ENCODE measurements at places on chromosomes 7 and 10. TPM values are rescaled to one million over a fixed set of nuclear protein-coding genes. Genes with fewer than 3 reads are reported as not detected.
A peak's percentile ranks its signal among the peaks of the same experiment; 100 is the strongest.

The AKR1D1 gene
- not detected for total RNA-seq

The PAPOLB gene
- total RNA-seq = not detected

The TMEM176B gene
- total RNA-seq = not detected

The CNPY1 gene
- not detected for total RNA-seq

The CLDN4 gene
- total RNA-seq = not detected

DNA sequence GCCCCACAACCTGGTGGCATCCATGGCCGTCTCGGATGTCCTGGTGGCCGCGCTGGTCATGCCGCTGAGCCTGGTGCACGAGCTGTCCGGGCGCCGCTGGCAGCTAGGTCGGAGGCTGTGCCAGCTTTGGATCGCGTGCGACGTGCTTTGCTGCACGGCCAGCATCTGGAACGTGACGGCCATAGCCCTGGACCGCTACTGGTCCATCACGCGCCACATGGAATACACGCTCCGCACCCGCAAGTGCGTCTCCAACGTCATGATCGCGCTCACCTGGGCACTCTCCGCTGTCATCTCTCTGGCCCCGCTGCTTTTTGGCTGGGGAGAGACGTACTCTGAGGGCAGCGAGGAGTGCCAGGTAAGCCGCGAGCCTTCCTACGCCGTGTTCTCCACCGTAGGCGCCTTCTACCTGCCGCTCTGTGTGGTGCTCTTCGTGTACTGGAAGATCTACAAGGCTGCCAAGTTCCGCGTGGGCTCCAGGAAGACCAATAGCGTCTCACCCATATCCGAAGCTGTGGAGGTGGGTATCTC lies 1.1 kb downstream of the HTR5A start:
- no peaks in the 10 kb centered on the region for H3K4me1 ChIP-seq
- no peaks in the 10 kb centered on the region for H3K36me3 ChIP-seq
- H3K4me3 ChIP-seq = no peak overlapping the region
- H3K27ac ChIP-seq = no peak overlapping the region

DNA sequence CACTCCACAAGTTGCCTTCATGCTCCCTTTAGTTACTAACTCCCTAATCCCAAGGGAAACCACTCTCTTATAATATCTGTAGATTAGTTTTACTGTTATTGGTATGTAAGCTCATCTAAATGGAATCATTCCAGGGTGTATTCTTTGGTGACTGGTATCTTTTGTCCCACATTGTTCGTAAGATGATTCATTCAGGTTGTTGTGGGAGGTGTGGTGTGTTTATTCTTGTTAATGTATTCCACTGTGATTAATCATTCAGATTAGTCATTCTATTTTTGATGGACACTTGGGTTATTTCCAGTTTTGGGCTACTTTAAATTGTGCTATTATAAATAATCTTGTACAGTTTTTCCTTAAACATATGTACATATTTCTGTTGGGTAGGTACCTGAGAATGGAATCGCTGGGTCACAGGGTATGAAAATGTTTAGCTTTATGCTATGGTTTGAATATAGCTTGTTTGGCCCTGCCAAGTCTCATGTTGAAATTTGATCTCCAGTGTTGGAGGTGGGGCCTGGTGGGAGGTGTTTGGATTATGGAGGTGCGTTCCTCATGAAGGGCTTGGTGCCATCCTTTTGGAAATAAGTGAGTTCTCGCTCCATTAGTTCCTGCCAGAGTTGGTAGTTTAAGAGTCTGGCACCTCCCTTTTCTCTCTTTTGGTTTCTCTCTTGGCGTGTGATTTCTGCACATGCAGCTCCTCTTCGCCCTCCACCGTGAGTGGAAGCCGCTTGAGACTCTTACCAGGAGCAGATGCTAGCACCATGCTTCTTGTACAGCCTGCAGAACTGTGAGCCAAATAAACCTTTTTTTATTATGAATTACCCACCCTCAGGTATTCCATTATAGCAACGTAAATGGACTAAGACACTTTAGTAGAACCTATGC lies 13.8 kb downstream of the BTRC start:
- peaks cover 10% of the 10 kb centered on the region for H3K4me1 ChIP-seq
- no peak overlapping the region for H3K27ac ChIP-seq
- no peak overlapping the region for H3K4me3 ChIP-seq
- no peaks in the 10 kb centered on the region for H3K27me3 ChIP-seq
- H3K36me3 ChIP-seq = peaks cover 54% of the 10 kb centered on the region

GRCh38 chr7:79652619-79653018 lies 199.2 kb upstream of the MAGI2 start:
- H3K27me3 ChIP-seq = no peaks in the 10 kb centered on the region
- H3K27ac ChIP-seq = no peak overlapping the region
- no peak for DNase-seq
- H3K4me3 ChIP-seq = no peak overlapping the region

DNA sequence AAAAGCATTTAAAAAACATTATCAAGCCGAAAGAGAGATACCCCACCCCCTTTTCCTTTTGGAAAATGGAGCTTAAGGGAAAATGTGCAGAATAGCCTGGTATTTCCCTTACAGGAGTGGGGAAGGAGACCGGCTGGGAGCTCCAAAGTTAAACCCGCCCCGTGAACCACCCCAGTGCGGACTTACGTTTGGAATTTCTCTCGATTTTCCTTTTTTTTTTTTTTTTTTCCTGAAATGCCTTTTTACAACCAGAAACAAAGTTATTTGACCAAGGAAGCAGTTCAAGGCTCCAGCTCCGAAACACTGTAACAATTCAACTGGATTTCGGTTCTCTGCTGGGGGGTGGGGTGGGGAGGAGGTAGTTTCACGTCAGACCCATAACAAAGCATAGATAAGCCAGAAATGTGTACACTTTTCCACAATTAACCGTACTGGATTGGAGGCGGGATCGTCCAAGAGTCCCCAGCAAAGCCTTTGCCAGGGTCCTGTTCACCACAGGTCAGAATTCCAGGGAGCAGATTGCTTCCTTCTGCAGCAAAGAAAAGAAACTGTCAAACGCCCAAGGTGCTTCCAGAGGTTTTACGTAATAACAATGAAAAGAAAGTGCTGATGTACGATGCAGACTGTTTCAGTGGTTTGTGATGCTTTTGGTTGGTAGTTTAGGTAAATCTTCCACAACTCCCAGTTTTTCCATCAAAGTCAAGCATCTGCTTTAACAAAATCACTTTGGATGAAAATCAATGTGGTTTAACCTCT lies 6.7 kb downstream of the SKIDA1 start:
- peak overlapping the region; percentile 81 for H3K4me3 ChIP-seq
- H3K4me1 ChIP-seq = peaks cover 41% of the 10 kb centered on the region
- no peak overlapping the region for H3K27ac ChIP-seq
- H3K27me3 ChIP-seq = peaks cover 71% of the 10 kb centered on the region
- no peak for DNase-seq
- H3K36me3 ChIP-seq = no peaks in the 10 kb centered on the region

DNA sequence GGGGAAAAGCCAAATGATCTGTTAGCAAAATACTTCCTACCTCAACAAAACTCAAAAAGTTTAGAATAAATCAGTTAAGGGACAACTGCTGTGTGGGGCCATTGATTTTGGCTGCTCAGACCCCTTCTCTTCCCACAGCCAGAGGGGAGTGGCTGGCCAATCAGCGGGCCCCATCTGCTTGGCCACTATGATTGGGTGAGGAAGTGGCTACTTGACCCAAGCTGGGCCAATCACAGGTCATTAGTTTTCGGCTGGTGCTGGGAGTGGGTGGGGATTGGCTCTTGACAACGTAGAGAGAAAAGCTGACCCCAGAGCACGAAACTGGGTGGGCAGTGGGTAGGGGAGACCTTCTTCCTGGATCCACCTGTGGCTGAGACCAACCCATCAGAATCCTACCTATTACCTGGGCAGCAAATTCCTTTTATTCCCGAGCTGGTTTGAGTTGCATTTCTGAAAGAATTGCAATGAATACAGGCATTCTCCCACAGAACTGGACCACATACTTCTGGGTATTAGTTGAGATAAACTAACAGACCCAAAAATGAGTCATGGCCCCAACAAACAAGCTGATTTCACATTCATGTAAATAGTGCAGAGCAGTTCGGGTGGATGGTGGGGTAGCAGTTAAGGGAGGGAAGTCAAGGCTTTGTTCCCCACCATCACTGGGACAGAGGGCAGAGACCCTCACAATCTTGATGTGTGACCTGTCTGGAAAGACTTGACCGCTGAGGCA lies 35.6 kb upstream of the HMX3 start:
- H3K27me3 ChIP-seq = peaks cover 6% of the 10 kb centered on the region
- H3K4me3 ChIP-seq = no peak overlapping the region
- DNase-seq = no peak
- H3K36me3 ChIP-seq = no peaks in the 10 kb centered on the region
- H3K4me1 ChIP-seq = no peaks in the 10 kb centered on the region
- no peak overlapping the region for H3K27ac ChIP-seq

- peaks cover 4% of the 10 kb centered on the region for H3K4me1 ChIP-seq
- no peak overlapping the region for H3K4me3 ChIP-seq
- no peaks in the 10 kb centered on the region for H3K27me3 ChIP-seq
- no peaks in the 10 kb centered on the region for H3K36me3 ChIP-seq
- DNase-seq = no peak
- peak overlapping the region; percentile 43 for H3K27ac ChIP-seq
These were observed 10.0 kb downstream of the CYP3A43 start for GRCh38 chr7:99837649-99838361.

DNA sequence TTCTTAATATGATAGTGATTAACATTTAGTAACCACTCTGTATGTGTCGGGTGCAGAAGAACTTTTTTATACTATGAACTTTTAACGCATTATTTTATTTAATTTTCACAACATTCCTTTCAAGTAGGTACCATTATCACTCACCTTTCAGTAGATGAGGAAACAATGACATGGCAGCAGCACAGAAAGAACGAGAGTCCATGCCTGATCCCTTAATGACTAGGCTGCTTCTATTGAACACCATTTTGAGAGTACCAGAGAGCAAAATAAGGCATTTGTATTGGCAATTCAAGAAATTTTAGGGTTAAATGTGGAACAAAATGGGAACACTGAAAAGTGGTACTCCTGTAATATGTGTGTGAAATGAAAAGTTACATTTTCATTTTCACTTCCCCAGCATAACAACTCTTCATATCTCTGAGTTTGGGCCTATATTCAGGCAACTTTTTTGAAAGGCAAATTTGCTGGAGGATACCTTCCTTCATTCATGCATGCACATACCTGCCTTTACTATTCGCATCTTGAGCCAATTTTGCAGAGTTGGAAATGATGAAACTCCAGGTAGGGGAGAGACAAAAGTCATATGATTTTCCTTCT lies 12.8 kb downstream of the LRRN3 start:
- peaks cover 64% of the 10 kb centered on the region for H3K4me1 ChIP-seq
- no peaks in the 10 kb centered on the region for H3K27me3 ChIP-seq
- peaks cover 22% of the 10 kb centered on the region for H3K36me3 ChIP-seq
- no peak for DNase-seq
- H3K4me3 ChIP-seq = peak overlapping the region; percentile 3
